ENCODE measurements at places on chromosomes 7 and 10.

- peak; percentile 66 for DNase-seq
These were observed 304.4 kb upstream of the LYZL1 start for GRCh38 chr10:28984431-28984830.

DNA sequence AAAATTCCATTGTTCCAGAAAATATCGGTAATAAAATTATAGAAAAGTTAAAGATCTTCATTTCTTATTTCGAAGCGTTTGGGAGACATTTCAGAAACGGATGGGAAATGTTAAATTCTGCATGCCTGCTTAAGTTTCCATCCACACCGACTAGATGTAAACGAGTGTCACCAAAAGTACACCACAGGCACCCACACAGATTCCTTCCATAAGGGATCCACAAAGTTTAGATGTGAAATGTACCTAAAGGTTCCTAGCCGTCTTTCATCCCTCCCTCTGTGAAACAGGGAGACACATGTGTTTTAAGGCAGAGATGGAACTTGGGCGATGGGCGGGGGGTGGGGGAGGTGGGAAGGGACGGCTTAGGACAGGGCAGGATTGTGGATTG is 621 bp upstream of the CAV1 start:
- DNase-seq: no peak

GRCh38 chr10:47264797-47265281 is 35.2 kb upstream of the GDF10 start:
- DNase-seq: peak; percentile 47

- DNase-seq: no peak
These were observed 222.9 kb downstream of the TCERG1L start for GRCh38 chr10:131088619-131089018.

GRCh38 chr10:69533658-69534057 is 39.6 kb downstream of the NEUROG3 start:
- no peak for DNase-seq

DNA sequence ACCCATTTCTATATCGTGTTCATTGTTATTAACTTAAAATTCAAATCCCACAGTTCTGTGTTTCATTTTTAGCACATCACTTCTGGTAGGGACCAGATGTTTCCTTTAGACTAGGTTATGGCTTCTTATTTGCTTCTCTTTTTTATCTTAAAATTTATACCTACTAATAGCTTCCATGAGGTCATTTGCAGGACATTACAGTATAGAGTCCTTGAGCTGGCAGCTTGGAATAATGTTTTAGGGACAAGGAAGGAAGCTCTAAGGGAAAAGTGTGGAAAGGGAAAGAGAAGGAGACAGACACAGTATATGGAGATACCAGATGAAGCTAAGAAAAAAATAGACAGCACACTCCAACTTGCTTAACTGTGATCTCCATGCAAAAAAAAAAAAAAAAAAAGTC is 48.8 kb upstream of the CD36 start:
- DNase-seq: no peak

DNA sequence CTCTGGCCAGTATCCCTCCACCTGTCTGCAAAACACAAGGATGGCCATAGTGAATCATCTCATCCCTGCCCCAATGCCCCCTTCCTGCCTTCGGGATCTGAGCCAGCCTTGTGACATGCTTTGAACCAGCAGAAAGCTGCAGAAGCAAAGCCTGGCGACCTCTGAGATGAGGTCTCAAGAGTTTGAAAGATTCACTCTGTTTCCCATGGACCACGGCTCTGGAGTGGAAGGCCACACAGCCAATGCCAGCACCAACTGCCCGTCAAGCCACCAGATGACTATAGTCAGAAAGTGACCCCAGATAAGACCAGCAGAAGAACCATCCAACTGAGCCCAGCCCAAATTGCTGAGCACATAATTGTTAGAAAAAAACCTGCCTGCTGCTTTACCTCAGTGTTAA is 193.9 kb upstream of the PPP2R2D start:
- no peak for DNase-seq

- no peak for DNase-seq
These were observed 128.2 kb downstream of the SPAG6 start for GRCh38 chr10:22473459-22473858.

GRCh38 chr7:142539901-142540300 is 209.4 kb upstream of the PRSS1 start:
- DNase-seq: no peak

GRCh38 chr10:47040681-47041080 is 129.5 kb downstream of the PTPN20 start:
- DNase-seq: no peak

DNA sequence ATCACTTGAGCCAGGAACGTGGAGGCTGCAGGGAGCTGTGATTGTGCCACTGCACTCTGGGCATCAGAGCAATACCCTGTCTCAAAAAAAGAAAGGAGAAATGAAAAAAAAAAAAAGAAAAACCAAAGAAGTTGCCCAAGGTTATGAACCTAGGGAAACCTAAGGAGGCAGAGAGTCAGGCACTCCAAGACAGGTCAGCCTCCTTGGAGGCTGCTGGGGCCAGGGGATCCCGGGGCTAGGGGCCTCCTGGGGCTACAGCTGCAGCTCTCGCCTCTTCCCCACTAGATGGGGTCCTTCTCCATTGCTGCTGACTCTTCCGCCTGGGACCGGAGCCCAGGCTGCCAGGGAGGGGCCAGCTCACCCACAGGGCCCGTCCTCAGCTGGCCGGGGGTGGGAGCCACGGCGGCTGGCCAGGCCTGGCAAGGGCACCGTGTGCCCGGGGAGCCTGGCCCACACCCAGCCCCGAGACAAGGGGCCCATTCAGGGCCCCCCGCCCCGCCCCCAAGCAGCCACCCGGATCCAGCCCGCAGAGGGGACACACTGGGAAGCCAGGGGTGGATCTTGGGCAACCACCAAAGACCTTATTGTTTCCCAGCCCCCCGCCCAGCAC is 1.7 kb upstream of the SPACDR start:
- DNase-seq: peak; percentile 88

GRCh38 chr10:47358457-47358856 is 10.3 kb downstream of the RBP3 start:
- DNase-seq: no peak

All from SW480 (cell line).